ENCODE measurements at places on chromosomes 6 and 20.

DNA sequence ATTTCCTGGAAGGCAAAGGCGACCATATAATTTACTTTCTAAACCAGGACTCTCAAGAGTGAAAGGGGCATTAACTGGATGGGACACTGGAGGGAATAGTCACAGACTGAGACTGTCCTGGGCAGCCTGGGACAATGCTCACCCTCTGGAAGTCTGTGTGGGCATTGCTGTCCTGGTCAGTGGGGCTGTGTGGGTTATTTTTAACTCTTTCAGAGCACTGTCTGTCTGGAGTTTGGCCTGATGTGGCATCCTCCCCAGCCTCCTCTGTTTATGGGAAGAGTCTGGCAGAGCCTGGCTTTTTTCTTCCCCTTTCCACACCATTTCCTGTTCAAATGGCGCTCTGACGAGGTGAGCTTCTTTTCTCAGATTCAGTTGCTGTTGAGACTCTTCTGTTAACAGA lies 11.7 kb downstream of the DAAM2 start:
- no peak for DNase-seq

DNA sequence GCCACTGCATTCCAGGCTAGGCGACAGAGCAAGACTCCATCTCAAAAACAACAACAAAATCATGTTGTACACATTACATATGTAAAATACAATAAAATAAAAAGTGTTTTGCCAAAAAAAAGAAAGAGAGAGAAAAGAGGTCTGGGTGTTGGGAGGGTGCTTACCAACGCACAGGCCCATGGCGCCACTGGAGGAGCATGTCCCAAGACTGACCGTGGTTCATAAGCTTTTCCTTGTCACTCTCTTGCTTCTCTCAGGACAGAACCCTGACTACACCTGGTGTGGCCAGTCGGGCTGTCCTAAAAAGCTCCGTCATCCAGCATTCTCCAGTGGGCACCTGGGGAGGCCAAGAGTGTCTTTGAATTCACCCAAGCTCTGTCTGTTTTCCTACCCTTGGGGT lies 48.0 kb upstream of the CNKSR3 start:
- no peak for DNase-seq

GRCh38 chr20:53223626-53224172 lies 251.5 kb downstream of the TSHZ2 start:
- DNase-seq, result no peak

- peak; percentile 4 for DNase-seq
Observed at GRCh38 chr6:168060521-168060931, 18.5 kb downstream of the FRMD1 start.

DNA sequence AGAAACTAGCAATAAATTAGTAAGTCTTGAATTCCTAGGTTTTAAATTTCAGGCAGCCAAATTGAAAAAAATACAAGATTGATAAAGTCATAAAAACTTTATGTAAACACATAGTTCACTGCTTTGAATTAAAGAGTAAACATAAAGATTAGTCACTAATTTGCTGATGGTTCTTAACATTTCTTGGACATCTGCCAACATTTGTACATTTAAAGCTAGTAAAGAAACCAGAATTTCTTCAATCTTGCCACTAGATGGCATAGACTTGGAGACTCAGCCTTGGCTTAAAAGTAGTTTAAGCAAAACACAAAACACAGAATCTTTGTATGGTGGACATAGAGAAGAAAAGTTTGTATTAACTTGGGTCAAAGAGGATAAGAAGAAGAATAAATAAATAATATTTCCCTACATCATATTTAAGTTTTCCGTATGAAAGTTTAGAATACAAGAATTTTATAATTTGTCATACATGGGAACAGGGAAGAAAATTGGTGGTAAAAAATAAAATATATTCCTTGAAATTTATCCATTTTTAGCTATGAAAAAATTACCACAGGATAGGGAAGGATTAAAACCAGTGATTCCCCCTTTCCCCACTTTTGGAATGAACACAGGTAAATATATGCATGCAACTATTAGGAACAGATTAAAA lies 41.7 kb upstream of the FAM135A start:
- peak; percentile 53 for DNase-seq

- DNase-seq, result no peak
Observed at GRCh38 chr6:106612671-106613416, 16.5 kb downstream of the RTN4IP1 start.

DNA sequence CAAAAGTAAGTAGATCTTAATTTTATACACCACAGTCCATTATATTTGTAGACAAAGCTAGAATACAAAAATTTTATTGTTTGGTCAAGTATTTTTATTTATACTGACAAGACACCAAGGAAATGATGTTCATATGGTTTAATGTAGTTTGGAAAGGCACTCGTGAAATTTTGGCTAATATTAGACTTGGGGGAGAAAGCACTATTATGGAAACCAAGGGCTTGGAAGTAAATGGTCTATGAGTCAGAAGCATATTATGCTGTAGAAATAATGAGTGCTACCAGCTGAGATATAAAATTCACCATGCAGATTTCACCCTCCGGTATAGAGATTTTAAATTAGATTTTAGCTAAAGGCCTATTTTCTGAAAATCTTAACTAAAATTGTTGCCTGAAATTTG lies 233.6 kb downstream of the KCNQ5 start:
- no peak for DNase-seq
